Lower leg skin (tissue), 4 donors: ENCODE measurements at places on chromosomes 3 and 15.

DNA sequence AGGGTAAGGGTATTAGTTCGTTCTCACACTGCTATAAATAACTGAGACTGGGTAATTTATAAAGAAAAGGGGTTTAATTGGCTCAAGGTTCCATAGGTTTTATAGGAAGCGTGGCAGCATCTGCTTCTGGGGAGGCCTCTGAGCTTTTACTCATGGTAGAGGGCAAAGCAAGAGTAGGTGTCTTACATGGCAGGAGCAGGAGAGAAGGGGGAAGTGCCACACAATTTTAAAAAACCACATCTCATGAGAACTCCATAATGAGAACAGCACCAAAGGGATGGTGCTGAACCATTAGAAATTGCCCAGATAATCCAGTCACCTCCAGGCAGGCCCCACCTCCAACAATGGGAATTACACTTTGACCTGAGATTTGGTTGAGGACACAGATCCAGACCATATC, 12.2 kb downstream of the RNF111 start:
- DNase-seq = no peak

DNA sequence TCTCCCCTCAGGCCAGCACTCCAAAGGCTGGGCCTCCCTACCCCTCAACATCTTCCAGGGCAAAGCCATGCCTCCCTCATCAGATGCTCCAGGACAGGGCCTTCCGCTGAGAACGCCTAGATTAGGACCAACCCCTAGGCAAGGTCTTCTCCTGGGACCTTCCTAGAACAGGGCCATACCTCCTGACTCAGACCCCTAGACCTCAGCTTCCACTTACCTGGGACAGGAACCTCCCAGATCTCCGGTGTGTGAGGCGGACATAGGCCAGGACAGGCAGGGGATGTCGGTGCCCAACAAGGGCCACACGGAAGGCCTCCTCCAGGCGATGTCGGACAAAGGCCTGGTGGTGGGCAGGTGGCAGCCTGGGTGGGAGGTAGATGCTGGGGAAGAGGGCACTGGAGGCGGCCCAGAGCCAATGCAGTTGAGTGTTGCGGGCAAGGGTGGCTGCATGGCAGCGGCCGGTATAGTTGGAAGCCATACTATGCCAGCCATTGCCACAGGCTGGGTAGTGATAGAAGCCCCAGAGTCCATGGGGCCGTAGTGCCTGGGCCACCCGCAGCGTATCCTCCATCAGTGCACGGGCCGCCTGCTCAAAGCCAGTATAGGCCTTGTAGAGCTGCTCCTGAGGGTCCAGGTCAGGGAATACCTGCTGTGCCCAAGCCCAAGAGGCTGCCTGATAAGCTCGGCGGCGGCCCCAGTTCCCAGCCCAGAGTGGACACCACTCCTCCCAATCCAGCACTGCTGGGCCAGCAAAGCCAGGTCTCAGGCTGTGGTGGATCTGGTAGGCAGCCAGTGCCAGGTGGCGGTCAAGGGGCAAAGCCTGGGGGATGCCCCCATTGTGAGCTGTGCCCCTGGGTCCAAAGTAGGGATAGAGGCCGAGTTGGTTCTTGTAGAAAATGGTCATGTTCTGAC, 2.5 kb upstream of the IFRD2 start:
- no peak for DNase-seq

DNA sequence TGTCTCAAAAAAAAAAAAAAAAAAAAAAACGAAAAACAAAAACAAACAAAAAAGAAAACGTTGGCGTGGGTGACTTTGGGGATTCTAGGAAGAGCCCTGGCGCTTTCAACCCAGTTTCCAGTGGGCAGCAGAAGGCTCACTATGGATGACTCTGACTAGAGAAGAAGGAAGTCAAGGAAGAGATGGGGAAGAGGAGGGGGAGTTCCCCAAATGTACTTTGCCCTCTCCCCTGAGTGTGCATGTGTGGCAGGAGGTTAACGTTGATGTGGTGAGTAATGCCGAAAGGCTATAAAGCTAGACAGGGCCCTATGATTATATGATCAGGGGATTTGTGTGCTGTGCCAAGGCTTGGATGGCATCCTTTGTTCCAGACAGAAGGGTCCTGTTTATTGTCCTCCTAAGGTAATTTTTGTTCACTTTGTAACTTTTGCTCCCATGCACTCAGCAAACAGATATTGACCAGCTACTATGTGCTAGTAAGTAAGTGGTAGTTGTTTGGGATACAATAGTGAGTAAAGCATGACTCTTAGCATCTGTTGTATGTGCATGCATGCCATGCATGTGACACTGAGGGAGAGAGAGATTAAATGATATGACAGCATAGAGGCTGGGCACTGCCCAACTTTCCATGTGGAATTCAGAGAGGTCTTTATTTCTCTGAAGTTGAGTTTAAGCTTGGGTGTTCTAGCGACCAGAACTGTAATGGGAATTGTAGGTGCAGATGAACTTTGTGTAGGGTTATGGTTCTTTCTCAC, 750 bp upstream of the HHLA2 start:
- DNase-seq = no peak

- DNase-seq = no peak
Measured at GRCh38 chr15:90683876-90684275, 33.3 kb upstream of the BLM start.

GRCh38 chr15:47908486-47908885, 191.2 kb downstream of the SEMA6D start:
- DNase-seq = no peak

- no peak for DNase-seq
Measured at GRCh38 chr3:139468399-139468798, 7.9 kb downstream of the RBP2 start.

DNA sequence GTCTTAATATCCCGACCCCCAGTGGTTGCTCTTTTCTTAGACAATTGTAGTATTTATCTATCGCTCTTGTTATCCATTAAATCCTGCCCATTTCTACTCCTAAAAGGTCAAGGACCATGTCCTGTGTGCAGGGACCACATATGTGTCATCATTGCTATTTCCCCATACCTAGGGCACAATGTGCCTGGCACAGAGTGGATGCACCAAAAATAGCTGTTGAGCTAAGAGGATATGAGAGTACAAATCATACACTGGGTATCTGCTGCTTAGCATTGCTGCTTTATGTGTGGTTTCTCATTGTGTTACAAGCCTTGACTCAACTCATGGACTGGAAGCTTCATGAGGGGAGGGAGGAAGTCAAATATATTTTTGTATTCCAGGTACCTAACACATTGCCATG, 3.4 kb upstream of the MITF start:
- no peak for DNase-seq

- peak; percentile 60 for DNase-seq
Measured at GRCh38 chr15:100913961-100914360, 5.2 kb upstream of the LRRK1 start.

GRCh38 chr15:69976366-69976994, 121.2 kb downstream of the TLE3 start:
- no peak for DNase-seq

GRCh38 chr3:31356941-31357340, 175.8 kb upstream of the STT3B start:
- DNase-seq = no peak

GRCh38 chr15:54917312-54917711, 279.4 kb downstream of the RSL24D1 start:
- DNase-seq = no peak

- DNase-seq = no peak
Measured at GRCh38 chr15:95142531-95142930, 911.2 kb downstream of the MCTP2 start.

DNA sequence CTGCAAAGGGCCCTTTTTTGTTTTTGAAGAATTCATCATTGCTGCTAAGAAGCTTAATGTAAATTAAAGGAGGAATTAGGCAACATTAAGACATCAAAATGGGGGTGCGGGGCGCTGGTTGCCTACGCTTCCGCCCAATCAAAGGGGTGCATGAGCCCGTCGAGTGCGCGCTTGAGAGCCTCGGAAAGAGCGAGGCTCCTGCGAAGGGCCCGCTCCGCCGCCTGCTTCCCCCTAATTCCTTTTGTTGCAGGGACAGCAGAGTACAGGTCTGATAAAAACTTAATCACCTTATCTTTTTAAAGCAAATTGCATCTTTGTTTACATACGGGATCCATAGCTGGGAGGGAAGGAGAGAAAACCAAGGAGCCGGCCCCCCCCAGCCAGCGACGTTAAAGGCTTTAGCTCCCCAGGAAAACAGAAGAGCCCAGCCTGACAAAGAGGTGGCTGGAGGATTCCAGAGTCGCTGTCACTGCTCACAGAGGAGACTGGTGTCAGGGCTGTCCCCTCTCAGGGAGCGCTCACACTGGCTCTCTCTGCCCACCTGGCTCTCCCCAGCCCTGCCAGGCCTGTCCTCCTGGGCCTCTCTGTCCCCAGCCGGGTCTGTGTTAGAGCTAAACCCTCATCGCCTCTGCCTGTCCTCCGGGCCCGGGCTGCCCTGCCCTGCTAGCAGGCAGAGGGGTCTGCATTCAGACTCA, 67.3 kb downstream of the DNAJB8 start:
- DNase-seq = no peak

GRCh38 chr3:9342696-9343095, 20.2 kb upstream of the THUMPD3 start:
- no peak for DNase-seq

GRCh38 chr15:41957021-41957897, 15.1 kb downstream of the EHD4 start:
- DNase-seq = peak; percentile 58

GRCh38 chr3:32525720-32526119, 23.1 kb upstream of the CMTM6 start:
- no peak for DNase-seq

GRCh38 chr3:7682822-7683229, 818.8 kb upstream of the LMCD1 start:
- peak; percentile 59 for DNase-seq

DNA sequence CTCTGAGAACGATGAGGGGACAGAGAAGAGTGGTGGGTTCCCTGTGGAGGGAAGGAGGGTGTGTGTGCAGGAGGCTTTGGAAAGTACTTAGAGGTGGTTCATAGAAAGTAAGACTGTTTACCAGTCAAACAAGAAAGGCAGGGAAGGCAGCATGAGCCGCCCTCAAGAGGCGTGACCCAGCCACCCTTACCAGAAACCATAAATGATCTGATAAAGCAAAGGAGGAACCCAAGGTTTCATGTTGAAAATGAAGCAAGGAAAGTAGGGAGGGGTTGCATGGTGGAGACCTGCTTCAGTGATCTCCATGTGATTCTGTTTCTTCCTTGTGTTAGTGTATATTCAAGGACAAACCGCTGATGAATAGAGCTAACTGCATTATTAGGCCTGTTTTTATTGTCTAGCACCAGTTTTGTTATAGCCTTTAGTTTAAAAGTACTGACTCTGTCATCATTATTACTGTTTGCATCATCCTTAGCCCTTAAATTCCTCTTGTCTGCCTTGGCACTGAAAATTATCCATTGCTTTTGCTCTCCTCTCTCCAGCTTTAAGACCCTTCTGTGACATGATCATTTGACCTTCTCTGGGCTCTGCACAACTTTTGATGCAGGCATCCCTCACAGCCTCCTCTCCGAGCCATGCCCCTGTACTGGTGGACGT, 96.1 kb downstream of the STAC start:
- no peak for DNase-seq

DNA sequence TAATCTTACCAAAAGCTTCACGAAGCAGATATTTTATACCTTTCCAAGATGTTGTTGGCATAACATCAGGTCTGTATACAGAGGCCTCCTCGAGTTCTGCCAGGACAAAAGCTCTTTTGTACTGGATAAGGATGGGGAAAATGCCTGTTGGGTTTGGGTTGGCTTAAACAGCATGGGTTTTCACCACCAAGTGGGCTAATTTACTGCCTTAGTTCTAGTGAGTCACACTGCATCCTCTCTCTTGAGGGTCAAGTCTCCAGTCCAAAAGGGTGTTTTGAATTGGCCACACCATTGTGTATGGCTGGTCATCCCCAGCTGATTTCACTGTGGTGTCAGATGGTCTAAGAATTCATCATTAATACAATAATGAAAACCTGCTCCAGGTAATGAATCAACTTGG, 26.1 kb upstream of the BHLHE40 start:
- DNase-seq = no peak

GRCh38 chr15:98233873-98234272, 273.4 kb downstream of the ARRDC4 start:
- no peak for DNase-seq

DNA sequence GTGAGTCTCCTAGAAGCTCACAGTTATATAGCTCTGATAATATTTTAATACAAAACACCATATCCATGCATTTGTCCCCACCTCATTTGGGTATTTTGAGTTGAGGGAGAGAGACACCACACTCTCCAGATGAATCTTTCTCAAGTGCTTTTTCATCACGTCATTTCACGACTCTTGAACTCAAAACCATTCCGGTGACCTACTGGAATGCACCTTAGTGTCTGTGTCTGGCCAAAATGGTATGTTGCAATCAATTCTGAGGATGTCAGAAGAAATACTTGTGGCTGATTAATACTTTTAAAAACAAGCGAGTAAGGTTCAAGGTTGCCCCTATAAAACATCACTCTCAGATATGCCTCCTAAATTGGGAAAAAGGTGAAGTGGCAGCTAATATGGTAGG, 352.6 kb upstream of the ICE2 start:
- DNase-seq = no peak

GRCh38 chr3:107216711-107217110, 160.5 kb upstream of the CCDC54 start:
- no peak for DNase-seq

- DNase-seq = no peak
Measured at GRCh38 chr15:96359616-96360521, 29.4 kb downstream of the NR2F2 start.

DNA sequence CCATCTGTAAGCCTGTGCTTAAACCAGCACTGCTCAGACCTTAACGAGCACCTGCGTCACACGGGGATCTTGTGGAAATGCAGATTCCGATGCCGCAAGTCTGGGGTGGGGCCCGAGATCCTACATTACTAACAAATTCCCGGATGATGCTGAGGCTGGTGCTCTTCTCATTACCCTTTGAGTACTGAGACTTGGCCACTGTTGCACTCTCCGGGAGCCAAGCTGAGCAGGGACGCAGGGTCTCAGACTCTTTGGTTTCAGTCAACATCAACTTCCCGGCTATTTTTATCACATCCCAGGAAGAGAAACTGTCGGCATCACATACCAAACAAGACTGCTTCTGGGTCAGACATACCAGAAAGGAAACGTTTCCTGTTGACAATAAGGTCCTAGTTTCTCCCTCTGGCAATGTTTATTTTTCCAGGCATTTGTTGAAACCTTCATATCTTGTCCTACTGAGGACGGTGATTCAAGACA, 276.6 kb downstream of the SHQ1 start:
- no peak for DNase-seq
